Activated CD8-positive, alpha-beta T cell treated with anti-CD3 and anti-CD28 coated beads for 36 hours (primary cell): ENCODE measurements at places on chromosomes 2 and 18. TPM values are rescaled to one million over a fixed set of nuclear protein-coding genes. Genes with fewer than 3 reads are reported as not detected.

DNA sequence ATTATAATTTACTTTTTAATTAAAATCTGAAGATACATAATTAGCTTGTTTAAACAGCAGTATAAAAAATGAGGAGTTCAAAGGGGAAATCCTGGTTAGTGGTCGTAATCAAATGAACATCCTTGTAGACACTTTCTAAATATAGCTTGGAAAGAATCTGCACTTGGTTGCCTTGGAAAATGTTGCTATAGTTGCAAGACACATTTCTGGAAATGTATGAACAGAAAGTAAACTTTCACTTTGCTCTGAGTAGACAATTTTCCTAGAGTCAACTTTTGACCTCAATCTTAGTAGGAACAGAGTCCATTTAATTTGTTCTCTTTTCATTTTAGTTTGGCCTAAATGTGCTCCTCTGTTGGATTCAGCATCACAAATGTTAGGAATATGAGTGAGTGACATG, 38.3 kb downstream of the GCA start:
- DNase-seq: no peak

Gene PROC
- not detected for total RNA-seq

- peak; percentile 2 for DNase-seq
Observed at GRCh38 chr2:20999906-21000645, 43.8 kb downstream of the APOB start.

Gene ACTG2
- 0.11 TPM for total RNA-seq

Gene WDR43
- total RNA-seq: 121 TPM

DNA sequence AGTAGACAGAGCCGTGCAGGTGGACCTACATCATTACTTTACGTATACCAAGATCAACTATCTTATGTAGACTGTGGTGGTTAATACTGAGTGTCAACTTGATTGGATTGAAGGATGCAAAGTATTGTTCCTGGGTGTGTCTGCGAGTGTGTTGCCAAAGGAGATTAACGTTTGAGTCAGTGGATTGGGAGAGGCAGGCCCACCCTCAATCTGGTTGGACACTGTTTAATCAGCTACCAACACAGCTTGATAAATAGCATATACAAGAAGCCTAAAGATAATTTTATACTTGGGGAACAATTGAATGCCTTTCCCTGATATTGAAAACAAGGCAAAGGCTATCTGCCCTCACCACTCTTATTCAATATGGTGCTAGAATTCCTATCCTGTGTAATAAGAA, 604.2 kb upstream of the ZEB2 start:
- DNase-seq: no peak

- no peak for DNase-seq
Observed at GRCh38 chr18:52386306-52386705, 46.3 kb downstream of the DCC start.

Gene PAX8
- total RNA-seq: 0.43 TPM

GRCh38 chr2:232103140-232103737, 141.7 kb downstream of the DIS3L2 start:
- no peak for DNase-seq

Gene GBX2
- total RNA-seq: not detected

DNA sequence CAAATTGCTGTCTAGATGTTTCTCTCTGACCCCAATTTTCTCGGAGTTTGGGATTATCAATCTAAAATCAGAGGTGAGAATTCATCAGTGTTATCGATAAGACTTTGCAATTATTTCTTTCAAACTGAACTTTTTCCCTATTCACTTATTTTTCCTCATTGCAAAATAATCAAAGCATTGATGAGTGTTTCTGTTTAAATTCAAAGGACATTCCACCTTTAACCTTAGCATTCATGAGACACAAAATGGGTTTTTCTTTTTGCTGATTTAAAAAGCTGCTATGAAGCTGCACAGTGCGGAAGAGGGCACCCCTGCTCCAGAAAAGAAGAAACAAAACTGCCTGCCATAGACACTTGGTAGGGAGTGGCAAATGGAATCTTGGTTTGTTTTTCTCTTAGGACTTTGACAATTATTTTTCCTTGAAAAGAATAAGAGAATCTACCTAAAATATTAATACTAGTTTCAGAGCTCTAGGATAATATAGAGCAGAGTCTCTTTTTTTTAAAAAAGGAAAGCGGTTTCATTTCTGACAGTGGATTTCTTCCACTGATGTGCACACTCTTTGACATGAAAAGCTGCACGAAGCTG, 203.4 kb downstream of the TGIF1 start:
- DNase-seq: no peak

Gene ZNF2
- 6.5 TPM for total RNA-seq

Gene STPG4
- not detected for total RNA-seq

DNA sequence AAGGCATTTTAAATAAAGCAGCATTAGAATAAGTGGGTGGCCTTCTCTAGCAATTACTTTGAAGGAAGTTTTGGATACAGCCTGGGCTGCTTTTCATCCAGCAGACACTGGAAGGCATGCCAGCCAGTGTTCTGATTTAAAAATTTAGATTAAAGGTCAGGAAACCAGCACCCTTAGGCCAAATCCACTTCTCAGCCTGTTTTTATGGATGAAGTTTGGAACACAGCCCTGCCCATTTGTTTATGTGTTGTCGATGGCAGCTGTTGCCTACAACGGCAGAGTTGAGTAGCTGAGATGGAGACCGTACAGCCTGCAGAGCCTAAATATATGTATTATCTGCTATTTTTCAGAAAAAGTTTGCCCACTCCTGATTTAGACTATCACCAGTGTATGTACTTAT, 313.6 kb upstream of the ACVR2A start:
- DNase-seq: no peak

DNA sequence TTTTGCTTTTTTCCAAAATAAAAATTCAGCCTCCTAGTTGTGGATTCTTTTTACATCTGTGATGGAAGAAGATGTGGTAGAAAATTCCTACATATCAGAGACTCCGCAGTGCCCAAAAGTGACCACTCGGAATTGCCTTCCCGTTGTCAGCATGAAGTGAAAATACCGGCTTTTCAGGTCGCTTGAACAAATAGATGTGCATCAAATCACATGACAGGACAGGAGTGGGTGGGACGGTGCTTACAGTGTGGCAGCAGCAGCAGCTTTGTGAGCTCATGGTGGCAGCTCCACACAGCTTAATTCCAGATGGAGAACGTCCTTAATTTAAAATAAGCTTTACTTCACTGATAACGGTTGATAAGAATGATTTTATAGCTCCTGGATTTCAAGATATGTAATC, 20.3 kb downstream of the SALL3 start:
- DNase-seq: no peak

- no peak for DNase-seq
Observed at GRCh38 chr18:35459997-35460396, 37.8 kb downstream of the INO80C start.

- DNase-seq: no peak
Observed at GRCh38 chr2:54655046-54655809, 68.2 kb upstream of the EML6 start.

Gene ITGB6
- not detected for total RNA-seq

DNA sequence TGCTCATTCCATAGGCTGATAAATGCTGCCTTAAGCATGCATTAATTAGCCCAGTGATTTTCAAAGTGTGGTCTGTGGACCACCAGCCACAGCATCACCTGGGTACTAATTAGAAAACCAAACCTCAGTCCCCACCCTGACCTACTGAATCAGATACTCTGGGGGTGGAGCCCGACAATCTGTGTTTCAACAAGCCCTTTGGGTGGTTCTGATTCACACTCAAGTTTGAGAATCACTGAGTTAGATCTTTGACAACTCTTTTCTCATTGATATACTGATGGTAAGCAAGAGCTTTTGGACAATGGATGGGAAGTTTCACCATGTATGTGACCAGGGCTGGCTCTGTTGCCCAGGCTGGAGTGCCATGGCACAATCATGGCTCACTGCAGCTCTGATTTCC, 95.9 kb downstream of the ZCCHC2 start:
- DNase-seq: no peak

- peak; percentile 14 for DNase-seq
Observed at GRCh38 chr2:102166189-102166845, 20.5 kb upstream of the IL1RL2 start.
